GM12878 (cell line): ENCODE measurements at places on chromosomes 1 and 21.

- DNase-seq = peak; percentile 39
These were observed 65.9 kb downstream of the PIK3CD start for GRCh38 chr1:9717193-9718005.

DNA sequence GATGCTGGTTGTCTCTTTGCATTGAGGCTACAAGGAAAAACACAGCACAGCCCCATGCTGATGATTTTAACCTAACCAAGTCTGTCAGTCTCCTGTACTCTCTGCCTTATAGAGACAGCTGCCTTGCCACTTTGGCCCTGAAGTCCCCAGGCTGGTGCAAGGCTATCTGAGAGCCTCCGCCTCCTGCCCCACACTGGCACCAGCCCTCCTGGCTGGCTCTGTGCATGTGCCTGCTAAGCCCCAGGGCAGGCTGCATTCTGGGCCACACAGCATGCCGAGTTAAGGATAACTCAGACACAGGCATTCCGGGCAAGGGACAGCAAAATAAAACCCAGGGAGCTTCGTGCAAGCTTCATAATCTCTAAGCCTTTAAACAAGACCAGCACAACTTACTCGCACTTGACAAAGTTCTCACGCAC, 910 bp downstream of the RUNX1 start:
- DNase-seq = no peak

DNA sequence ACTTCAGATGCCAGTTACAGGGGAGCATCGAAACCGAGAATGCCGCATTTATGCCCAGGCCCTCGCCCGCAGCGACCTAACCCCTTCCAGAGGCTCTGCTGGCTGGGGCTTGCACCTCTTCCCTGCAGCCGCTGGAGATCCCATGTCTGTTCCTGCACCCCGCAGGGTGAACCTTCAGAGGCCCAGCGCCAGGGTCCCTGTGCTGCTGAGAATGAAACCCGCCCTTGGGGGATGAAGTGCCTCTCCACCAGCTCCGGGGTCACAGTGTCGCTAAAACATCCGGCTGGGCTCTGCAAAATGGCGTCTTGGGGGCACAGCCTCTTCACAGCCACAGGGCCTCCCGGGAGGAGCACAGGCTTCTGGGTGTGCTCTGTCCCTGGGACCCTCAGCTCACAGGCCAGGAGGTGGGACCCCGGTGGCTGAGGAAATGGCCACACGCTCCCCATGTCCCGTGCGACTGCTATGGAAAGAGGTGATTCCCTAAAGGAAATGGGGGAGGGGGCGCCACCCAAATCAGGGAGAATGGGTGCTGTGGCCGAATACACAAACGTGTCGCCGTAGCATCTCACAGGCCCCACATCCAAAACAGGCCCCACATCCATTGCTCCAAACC, 39.9 kb upstream of the TSPEAR start:
- no peak for DNase-seq

DNA sequence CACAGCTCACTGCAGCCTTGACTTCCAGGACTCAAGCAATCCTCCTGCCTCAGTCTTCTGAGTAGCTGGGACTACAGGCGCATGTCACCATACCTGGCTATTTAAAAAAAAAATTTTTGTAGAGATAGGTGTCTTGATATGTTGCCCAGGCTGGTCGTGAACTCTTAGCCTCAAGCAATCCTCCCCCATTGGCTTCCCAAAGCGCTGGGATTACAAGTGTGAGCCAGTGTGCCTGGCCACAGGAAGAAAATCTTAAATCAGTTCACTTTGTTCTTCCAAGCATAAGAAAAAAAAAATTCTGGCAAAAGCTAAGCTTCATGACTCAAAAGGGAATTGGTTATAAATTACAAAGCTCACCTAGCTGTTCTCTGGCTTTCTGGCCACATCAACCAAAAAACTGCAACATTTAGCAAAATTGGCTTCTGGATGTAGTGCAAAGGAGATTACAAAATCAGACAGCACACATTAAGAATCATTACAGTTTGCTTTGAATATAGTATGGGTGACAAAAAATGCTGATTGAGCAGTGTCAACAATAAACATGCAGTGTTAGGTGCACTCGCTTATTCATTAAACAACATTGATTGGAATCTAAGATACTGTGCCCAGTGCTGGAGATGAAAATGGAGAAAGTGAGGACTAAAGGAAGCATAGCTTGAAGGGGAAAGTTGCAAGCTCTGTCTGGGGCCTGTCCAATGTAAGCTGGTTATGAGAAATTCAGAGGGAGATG, 76.7 kb downstream of the KCTD3 start:
- DNase-seq = no peak

DNA sequence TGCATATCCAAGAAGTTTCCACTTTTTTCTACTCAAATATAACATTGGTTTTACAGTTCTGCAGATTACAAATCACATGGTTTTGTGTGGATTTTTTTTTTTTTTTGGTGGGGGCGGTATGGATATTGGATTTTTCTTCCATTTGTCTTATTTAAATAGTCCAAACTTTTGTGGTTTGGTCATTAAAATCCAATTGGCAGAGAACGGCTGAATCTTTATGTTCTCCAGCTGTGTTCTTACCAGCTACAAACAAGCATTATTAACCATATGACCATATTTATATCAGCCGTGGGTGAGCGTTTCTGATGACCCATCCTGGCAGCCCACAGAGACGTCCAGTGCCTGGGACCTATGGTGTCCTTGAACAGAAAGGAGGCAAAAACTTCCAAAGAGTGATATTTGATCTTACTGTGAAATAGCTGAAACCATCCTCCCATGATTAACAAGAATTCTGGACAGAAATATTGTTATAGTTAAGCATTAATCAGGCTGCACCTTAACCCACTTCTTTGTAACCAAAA, 200.4 kb downstream of the LYPLAL1 start:
- no peak for DNase-seq

DNA sequence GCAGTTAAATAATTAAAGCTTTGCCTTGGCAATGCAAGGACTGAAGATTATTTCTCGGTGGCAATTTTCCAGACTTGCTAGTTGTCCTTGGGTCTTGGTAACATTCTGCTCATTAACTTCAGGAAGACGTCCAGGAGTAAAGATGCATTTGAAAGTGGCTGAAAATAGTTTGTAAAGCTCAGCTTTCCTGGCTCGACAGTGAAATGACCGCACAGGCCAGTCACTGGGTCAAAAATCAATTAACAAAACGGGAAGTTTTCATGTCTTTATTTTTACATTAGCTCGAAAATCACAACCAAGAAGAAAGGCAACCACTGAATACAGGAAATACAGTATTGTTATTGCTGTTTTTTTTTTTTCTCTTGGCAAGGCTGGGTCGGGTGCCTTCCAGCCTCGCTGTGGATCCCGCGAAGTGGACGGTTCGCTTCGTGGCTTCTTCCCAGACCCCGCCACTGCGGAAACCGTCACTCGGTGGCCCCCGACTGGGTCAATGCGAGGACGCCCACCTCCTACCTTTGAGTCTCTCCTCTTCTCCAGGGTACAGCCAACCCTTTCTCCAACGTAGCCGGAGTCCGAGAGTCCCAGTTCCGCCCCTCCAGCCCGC, 479 bp upstream of the SNX7 start:
- no peak for DNase-seq

DNA sequence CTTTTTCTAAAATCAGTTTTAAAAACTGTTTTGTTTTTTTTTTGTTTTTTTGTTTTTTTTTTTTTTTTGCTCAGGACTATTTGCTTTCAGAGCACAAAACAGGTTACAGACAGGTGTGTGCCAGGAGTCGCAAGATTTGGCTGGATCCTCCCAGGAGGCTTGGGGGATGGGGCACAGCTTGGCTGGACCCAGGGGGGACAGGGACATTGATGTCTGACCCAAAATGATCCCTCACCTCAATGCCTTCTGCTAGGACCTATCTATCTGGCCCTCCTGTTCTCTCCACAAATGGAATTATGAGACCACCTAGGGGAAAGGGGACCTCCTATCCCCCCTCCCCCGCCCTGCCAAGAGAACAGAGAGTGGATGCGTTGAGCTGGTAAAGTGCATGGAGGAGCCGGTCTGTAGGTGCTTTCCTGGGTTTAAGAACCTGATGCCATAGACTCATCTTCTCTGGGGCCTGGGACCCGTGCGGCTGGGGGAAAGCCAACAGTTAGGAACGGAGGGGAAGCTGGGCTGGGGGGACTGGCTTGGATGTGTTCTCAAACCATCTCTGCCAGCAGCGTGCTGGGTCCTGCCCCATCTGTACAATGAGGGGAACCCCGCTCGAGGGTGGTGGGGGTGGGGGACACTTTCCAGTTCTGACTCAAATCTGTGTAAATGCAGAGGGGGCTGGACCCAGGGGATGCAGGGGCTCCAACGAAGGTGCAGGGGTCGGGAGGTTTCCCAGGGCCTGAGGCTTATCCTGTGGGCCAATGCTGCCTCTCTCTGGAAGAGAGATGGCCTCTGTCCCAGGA, 28.9 kb downstream of the RUNX3 start:
- no peak for DNase-seq

- DNase-seq = no peak
These were observed 266.0 kb downstream of the PTPRU start for GRCh38 chr1:29502225-29502910.

DNA sequence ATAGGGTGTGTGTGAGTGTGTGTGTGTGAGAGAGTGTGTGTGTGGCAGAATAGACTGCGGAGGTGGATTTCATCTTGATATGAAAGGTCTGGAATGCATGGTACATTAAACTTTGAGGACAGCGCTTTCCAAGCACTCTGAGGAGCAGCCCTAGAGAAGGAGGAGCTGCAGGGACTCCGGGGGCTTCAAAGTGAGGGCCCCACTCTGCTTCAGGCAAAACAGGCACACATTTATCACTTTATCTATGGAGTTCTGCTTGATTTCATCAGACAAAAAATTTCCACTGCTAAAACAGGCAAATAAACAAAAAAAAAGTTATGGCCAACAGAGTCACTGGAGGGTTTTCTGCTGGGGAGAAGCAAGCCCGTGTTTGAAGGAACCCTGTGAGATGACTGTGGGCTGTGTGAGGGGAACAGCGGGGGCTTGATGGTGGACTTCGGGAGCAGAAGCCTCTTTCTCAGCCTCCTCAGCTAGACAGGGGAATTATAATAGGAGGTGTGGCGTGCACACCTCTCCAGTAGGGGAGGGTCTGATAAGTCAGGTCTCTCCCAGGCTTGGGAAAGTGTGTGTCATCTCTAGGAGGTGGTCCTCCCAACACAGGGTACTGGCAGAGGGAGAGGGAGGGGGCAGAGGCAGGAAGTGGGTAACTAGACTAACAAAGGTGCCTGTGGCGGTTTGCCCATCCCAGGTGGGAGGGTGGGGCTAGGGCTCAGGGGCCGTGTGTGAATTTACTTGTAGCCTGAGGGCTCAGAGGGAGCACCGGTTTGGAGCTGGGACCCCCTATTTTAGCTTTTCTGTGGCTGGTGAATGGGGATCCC, 18.3 kb upstream of the HDAC1 start:
- no peak for DNase-seq

GRCh38 chr1:87449348-87449963, 120.8 kb downstream of the LMO4 start:
- DNase-seq = peak; percentile 98

DNA sequence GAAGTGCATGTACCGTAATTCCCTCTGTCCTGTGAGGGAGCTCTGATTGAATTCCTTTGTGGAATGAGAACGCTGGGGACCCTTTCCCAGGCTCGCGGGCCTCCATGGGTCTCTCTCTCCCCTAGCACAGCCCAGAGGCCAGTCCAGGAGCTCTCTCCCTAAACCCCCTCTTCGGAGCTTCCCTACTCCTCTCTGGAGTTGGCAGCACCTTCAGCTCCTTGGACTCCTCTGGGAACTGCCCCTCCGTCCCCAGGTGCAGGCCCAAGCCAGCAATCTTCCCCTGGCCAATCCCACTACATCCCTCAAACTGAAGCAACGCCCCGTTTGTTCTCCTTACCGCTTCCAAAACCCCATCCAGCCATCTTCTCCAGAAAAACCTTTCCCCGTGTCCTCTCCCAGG, 10.5 kb upstream of the SYNC start:
- no peak for DNase-seq

- no peak for DNase-seq
These were observed 47.6 kb downstream of the KIAA0319L start for GRCh38 chr1:35509558-35509957.

DNA sequence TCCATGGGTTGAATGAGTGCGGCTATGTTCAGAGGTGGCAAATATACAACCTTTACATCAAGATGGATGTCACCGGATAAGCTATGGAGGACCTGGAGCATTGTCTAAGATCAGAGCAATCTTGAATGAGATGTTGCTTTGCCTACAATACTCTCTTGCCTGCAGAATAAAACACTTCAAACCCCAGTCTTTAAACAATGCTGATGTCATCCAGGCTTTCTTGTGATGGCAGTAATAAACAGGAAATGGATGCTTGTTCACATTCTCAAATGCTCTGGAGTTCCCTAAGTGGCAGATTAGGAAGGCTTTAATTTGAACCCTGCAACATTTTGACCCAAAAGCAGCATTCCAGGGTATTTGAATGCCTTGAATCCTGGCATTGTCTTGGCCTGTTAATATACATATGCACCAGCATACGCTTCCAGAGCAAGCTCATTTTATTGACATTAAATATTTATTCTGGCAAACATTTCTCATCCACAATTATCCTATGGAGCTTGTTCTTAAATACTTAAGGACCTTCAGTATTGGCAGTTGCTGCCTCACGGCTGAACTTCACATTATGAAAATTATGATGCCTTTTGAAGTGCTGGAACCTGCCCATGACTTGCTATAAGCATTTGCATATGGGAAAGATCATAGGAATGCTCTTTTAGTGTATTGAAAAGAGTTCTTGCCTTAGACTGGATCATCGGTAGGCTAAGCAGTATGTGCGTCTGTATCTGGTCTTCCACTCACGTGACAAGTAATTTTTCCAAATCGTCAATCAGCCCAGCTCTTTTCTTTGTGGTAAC, 422.7 kb downstream of the SIPA1L2 start:
- no peak for DNase-seq

- no peak for DNase-seq
These were observed 125.1 kb downstream of the BARHL2 start for GRCh38 chr1:90591970-90592356.

DNA sequence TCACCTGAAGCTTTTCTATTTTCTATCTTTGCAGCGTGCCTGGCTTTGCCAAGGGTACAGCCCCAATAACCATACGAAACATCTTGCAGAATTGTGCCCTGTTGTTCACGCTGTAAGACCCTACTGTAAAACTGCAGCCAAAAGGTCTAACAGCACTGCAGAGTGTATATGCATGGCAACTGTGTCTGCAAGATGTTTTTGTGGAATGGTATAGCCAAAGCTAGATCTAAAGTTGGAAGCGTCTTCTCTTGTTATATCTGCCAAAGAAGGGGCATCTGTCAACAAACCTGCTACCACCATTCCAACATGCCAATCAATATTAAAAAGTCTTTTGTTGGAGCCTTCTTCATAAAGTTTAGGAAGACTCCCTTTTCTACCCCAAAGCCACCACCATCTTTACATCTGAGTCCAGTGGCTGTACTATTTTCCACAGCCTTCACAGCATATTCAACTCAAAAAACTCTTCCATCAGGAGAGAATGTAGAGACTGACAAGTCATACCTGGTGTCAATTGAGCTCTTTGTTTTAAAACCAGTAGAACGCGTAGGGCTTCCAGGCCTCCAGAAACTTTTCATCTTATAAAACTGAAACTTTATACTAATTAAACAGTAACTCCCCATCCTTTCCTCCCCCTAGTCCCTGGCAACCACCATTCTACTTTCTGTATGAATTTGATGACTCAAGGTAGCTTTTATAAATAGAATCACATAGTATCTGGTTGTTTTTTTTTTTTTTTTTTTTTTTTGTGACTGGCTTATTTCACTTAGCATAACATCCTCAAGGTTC, 40.0 kb downstream of the ZSCAN20 start:
- no peak for DNase-seq
